Hematopoietic multipotent progenitor cell treated with erythropoietin and hydrocortisone succinate and interleukin-3 and kit ligand, for 15 days (in vitro differentiated cells): ENCODE measurements at places on chromosomes 7 and 10.

DNA sequence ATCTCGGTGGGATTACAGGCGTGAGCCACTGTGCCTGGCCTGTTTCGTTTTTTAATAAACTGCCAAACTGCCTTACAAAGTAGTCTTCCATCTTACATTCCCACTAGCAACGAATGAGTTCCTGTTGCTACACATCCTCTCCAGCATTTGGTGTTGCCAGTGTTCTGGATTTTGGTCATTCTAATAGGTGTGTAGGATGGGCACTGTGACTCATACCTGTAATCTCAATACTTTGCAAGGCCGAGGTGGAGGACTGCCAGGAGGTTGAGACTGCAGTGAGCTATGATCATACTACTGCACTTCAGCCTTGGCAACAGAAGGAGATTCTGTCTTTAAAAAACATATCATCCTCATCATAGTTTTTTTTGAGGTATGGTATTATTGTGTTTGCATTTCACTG lies 21.4 kb upstream of the RSBN1L start:
- no peak for DNase-seq

DNA sequence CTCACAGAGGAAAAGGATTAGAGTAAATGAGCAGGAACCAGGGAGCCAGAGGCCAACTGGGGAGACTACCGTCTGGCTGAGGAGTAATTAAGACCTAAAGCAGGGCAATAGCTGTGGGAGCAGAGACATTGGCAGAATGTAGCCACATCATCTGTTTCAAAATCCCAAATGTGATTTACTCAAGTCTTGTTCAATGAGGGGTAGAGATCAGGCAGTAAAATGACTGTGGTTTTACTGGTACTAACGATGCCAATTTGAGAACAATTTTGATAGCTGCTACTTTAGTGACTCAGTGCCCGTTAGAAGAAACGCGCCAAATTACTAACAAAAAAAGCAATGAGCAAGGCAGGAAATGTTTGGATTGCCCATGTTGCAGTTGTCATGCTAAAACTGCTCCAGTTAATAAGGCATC lies 12.7 kb upstream of the MIOS start:
- no peak for DNase-seq

GRCh38 chr10:89082086-89082485 lies 91.5 kb downstream of the FAS start:
- no peak for DNase-seq

GRCh38 chr10:79003183-79004100 lies 65.3 kb upstream of the ZMIZ1 start:
- peak; percentile 46 for DNase-seq

GRCh38 chr10:49298671-49298982 lies 343 bp upstream of the C10orf71 start:
- no peak for DNase-seq
